Caco-2 (cell line): ENCODE measurements at places on chromosomes 6 and 20. TPM values are rescaled to one million over a fixed set of nuclear protein-coding genes. Genes with fewer than 3 reads are reported as not detected.

NOX3 gene
- total RNA-seq = not detected in 2 replicates

TRIM40 gene
- total RNA-seq = not detected in 2 replicates

ZNF451 gene
- 57.6 and 62.3 TPM in 2 replicates for total RNA-seq

LTB gene
- total RNA-seq = not detected in 2 replicates

MDC1 gene
- total RNA-seq = 46.6 and 48.6 TPM in 2 replicates
